Esophagus squamous epithelium (tissue), 5 donors: ENCODE measurements at places on chromosomes 5 and 9.

DNA sequence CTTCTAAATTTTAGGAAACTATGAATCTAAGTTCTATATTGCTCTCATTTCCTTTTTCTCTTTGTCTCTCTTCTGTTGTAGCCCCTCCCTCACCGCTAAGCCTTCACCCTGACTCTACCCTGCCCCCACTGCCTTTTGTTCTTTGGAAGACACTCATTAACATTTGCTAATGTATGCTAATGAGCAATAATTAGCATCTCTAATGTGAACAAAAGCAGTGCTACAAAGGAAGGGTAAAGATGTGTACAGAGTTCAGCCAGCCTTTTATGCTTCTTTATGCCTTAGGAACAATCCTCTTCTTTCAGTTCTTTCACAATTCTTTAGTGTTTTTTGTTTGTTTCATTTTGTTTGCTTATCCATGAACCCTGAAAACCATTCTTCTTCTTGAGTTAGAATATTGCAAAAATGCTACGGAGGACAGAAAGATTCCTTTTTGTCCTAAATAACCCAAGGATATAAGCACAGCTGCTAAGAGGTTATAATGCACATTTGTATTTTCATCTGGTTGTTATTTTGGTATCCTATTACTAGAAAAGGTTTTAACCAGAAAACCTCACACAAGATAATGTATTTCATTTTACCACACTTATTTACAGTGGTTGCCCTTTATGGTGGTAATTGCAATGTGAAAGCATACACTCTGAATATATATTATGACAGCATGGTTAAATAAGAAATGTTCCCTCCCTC, 159.3 kb downstream of the TMC1 start:
- no peak for DNase-seq
- H3K27me3 ChIP-seq: no peaks in the 10 kb centered on the region
- no peaks in the 10 kb centered on the region for H3K36me3 ChIP-seq
- H3K27ac ChIP-seq: no peak overlapping the region

GRCh38 chr9:112892981-112893380, 2.3 kb upstream of the SLC46A2 start:
- no peak overlapping the region for H3K4me3 ChIP-seq
- H3K36me3 ChIP-seq: no peaks in the 10 kb centered on the region
- H3K27ac ChIP-seq: no peak overlapping the region

- H3K4me3 ChIP-seq: no peak overlapping the region
- no peaks in the 10 kb centered on the region for H3K27me3 ChIP-seq
- H3K36me3 ChIP-seq: no peaks in the 10 kb centered on the region
- H3K27ac ChIP-seq: no peak overlapping the region
- no peaks in the 10 kb centered on the region for H3K4me1 ChIP-seq
These were observed 80.4 kb downstream of the CAAP1 start for GRCh38 chr9:26812217-26812616.

- no peak for DNase-seq
- H3K27ac ChIP-seq: no peak overlapping the region
- H3K36me3 ChIP-seq: no peaks in the 10 kb centered on the region
- no peaks in the 10 kb centered on the region for H3K4me1 ChIP-seq
These were observed 103.3 kb downstream of the SREK1 start for GRCh38 chr5:66247176-66247960.

GRCh38 chr5:90994796-90995195, 388.3 kb downstream of the ARRDC3 start:
- H3K27ac ChIP-seq: no peak overlapping the region
- DNase-seq: no peak
- H3K4me3 ChIP-seq: no peak overlapping the region
- no peaks in the 10 kb centered on the region for H3K27me3 ChIP-seq

DNA sequence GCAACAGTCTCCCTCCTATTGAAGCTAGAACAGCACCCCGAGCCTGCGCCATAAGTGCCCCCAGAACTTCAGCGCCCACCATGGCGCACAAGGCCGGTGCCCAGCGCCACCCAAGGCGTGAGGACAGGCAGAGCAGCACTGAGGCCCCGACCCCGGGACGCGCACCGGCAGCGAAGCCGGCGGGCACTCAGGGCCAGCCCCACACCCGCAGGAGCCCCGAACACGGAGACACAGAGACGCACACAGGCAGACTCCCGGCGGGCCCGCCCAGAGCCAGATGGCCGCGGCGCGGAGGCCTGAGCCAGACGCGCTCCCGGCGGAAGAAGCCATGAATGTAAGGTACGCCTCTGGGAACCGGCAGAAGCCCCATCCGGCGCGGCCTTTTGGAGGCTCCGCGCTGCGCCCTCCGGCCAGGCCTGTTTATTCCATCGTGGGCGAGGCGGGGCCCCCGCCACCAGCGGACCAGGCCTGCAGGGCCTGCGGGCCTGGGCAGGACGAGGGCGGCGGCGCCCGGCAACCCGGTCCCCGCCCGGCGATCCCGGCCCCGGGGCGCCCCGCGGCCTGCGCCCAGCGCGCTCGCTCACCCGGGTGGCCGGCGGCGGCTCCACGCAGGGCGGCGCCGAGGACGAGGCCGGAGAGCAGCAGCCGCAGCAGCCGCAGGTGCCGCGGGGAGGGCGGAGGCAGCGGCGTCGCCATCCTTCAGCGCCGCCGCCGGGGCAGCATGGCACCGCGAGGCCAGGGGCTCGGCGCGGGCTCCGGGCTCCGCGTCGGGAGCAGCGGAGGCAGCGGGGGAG, 486 bp downstream of the NPDC1 start:
- no peaks in the 10 kb centered on the region for H3K27me3 ChIP-seq
- DNase-seq: no peak
- peaks cover 62% of the 10 kb centered on the region for H3K4me1 ChIP-seq
- no peaks in the 10 kb centered on the region for H3K36me3 ChIP-seq

DNA sequence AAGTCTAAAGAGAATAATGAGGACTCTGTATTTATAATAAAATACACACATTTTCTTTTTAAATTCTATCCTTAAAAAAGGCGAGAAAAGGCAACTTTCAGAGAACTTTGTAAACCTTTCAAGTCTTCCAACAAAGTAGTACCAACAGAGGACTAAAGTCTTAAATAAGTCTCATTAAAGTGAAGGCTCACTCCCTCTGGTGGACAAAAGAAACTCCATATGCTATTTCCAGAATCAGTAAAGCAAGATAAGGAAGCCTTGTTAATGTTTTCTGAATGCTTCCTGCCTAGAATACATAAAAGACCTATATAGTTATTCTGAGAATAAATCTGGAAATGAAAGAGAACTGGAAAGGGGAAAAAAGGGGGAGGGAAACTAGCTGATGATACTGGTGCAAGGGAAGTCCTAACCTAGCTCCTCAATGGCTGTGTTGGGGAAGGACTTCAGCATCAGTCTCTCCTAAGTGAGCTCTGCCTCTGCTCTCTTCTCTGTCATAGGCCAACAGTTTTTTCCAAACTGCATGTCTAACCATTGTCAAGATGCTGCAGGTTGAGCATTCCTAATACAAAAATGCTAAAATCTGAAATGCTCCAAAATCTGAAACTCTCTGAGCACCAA, 7.2 kb downstream of the HMGCS1 start:
- no peaks in the 10 kb centered on the region for H3K36me3 ChIP-seq
- no peaks in the 10 kb centered on the region for H3K4me1 ChIP-seq
- no peaks in the 10 kb centered on the region for H3K27me3 ChIP-seq
- no peak overlapping the region for H3K27ac ChIP-seq
